ENCODE measurements at places on chromosomes 16 and 17.

- DNase-seq: peak; percentile 80
These were observed 5.5 kb upstream of the KIF22 start for GRCh38 chr16:29784901-29785500.

DNA sequence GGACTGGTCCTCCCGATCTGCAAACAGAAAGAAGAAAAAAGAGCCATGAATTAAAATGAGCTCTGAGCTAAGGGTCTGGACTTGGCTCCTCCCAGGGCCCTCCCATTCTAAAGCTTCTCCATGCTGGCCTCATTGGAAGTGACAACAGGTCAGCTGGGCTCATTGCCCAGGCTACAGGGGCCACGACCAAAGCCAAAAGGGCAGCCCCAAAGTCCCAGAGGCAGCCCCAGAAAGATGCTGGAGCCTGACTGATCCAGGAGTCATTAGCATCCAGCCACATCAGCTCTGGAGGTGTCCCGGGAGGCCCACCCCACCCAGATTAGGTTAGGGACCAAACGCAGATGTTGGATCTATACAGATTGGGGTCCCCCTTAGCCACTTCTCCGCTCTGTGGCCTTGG, 58.2 kb downstream of the MYH11 start:
- no peak for DNase-seq

- DNase-seq: no peak
These were observed 15.3 kb downstream of the NPLOC4 start for GRCh38 chr17:81621494-81622130.

- DNase-seq: peak; percentile 85
These were observed 1.4 kb downstream of the PRAC2 start for GRCh38 chr17:48724251-48725003.

DNA sequence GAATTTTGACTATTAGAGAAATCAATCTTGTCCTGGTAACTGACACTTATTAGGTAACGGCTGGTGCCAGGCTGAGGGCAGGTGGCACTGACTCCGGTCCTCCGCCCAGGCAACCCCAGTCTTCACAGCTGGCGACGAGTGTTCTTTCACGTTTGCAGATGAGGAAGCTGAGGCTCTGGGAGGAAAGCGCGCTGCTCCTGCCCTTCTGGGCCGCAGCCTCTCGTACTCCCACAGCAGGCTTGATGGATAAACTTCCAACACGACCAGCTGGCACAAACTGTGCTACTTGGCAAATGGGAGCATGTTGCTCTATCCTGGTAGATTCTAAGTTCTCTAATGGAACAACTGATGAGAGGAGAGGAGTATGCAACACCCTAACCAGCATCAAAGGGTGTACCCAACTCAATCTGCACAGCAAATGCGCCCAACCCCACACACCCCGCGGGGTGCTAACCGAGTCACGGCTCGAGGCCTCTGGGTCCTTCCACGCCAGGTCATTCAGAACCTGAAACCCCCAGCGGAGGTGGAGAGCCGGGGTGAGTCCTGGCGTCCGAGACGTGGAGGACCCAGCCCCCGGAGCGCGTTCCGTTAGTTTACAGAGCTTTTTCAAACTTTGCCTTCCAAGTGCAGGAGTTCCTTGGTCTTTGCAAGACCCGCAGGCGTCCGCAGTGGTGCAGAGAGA, 477 bp upstream of the SLC47A1 start:
- no peak for DNase-seq

DNA sequence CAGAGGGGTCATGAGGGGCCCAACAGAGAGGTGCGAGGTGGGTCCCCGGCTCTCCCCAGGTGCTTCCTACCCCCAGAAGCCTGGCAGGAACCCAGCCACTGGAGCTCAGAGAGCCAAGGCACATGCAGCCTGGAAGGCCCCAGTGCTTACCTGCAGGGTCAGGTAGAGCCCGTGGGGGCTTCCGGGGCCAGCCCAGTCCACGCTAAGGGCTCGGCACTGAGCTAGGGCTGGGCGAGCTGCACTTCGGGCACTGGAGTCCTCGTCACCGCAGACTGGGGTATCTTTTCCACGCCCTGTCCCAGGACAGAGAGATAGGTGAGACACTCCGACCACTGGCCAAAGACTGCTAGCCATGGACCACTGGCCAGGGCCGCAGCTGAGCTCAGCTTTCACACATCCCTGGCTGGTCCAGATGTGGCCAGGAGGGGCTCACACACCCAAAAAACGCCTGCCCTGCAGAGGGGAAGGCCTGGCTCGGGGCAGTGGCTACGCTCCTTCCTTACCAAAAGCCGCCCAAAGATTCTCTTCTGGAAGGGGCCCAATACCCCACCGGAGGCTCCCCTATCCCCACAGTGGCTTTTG, 7.4 kb downstream of the KIFC3 start:
- no peak for DNase-seq

DNA sequence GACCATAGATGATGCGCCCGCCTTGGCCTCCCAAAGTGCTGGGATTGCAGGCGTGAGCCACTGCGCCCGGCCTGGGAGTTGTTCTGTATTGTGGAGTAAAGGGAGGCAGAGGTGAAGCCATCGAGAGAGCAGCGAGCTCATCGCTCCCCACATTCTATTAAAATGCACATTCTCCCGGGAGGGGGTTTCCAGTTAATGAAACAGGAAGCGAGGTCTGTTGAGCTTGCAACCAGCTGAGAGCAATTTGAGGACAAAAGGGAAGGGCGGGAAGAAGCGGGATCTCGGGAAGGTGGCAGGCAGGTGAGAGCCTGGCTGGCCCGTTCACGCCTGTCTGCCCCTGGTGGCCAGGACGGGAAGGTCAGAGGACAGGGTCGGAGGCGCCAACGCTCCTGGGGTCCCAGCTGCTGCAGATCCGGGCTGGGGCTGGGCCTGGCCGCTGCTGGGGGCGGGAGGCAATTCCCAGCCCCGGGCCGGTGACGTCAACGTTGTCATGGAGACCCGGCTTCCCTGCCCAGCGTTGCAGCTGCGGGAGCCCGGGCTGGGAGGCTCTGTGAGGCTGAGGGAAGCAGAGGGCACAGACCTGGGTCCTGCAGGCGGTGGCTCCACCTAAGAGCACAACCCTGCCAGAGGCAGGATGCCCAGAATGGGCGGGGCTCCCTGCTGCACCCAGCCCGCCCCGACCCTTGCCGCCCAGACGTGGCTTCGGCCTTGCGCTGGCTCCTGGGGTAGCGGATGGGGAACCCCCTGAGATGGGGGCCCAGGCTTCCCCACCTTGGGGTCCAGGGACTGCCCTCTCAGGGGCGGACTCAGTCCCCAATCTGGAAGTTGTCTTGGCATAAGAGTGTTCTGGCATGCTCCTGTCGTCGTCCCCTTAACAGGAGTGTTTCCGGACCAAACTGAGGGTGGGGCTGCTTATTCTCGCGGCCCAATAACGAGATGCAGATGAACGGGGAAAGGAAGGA, 48.7 kb upstream of the PLCG2 start:
- DNase-seq: peak; percentile 63

DNA sequence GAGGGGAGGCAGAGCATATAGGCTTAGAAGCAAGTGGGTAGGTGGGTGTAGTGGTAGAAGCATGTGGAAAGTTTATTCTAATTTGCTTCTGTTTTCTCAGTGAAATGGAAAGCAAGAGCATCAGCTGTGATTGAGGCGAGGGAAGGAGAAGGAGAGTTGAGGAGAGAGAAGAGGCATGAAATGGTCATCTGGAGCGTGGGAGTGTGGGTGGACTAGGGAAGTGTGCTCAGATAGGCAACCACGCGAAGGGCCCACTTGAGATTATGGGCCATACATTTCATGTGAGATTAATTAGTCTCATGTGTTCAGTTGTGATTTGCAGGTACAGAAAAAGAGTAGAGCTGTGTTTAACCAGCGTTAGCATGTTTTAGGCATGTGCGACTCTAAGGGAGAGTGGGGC, 20.8 kb upstream of the CDC6 start:
- DNase-seq: no peak

DNA sequence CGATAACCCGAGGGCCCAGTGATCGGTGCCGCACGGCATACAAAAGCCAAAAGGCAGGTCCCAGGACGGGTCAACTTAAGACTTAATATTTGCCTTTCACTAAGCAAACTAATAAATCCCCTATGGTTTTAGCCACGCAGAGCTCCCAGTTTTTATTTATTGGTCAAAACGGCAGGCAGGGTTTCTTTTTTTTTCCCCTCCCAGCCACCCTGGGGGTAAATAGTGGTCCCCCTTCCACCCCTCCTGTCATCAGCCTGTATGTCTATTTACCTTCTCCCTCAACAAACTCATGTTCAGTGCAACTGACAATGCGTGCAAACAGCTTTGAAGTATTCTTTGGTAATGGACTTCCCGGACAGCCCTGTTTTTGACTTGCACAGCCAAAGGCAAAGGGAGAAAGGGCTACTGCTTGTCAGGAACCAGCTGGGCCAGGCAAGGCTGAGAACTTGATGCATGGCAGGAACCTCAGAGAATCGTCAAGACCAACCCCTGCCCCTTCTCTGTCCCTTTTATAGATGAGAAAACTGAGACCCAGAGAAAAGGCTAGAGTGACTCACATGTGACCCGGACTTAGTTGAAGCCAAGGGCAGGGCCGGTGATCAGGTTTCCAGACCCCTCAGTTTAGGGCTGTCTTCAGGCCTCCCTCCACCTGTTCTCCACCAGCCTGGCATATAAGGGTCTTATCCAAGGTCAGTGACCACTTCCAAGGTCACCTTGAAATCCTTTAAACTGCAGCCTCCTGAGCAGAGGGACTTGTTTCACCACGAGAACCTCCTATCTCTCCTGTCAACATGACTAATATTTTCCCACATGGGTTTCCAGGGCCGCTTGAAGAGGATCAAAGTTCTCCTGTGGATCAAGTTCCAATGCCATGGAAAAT, 279.0 kb downstream of the SOX9 start:
- no peak for DNase-seq

All from activated CD4-positive, alpha-beta T cell treated with anti-CD3 and anti-CD28 coated beads, Interleukin-2, Interleukin-6, amounts not matched to agents 100 ng/mL and 50 ng/mL, durations not matched to agents 16 hours and 8 hours (primary cell).